ENCODE measurements at places on chromosomes 2 and 18.

DNA sequence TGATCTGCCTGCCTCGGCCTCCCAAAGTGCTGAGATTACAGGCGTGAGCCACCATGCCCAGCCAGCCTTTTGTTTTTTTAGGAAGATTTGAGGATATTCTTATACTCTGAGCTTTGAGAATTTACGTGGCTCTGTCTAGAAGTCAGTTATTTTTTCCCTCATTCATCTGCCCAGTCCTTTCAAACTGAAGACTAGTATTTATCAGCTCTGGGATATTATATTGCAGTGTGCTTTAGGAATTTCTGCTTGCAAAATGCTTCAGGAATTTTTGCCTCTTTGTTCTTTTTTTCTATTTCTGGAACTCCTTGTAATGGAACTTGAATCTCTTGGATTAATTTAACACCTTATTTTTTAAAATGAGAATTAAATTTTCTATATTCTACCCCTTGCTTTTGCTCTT is 22.6 kb downstream of the ACSL3 start:
- DNase-seq, result no peak

- DNase-seq, result no peak
These were observed 61.9 kb upstream of the HK2 start for GRCh38 chr2:74772046-74772445.

- no peak for DNase-seq
These were observed 60.6 kb downstream of the KIF1A start for GRCh38 chr2:240759459-240759858.

DNA sequence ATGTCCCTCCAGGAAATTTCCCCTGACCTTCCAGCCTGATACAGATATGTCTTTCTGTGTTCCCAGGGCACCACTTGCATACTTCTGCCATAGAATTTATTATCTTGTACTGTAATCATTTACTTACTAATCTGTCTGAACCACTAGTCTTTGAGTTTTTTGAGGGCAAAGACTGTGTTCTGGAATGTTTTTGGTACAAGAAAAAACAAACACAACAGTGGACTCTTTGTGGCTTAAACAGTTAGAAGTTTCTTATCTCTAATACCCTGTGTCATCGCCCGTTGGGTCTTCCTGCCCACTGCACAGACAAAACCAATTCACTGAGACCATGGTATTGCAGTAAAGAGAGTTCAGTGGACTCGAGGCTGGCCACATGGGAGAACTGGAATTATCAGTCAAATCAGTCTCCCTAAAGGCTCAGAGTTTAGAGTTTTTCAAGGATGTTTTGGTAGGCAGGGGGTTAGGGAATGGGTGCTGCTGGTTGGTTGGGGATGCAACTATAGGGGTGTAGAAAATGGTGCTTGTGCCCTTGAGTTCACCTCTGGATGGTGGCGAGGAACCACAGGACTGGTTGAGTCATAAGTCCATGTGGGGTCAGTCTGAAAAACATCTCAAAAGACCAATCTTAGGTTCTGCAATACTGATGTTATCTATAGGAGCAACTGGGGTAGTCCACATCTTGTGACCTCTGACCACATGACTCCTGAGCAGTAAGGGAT is 20.3 kb downstream of the RALB start:
- no peak for DNase-seq

DNA sequence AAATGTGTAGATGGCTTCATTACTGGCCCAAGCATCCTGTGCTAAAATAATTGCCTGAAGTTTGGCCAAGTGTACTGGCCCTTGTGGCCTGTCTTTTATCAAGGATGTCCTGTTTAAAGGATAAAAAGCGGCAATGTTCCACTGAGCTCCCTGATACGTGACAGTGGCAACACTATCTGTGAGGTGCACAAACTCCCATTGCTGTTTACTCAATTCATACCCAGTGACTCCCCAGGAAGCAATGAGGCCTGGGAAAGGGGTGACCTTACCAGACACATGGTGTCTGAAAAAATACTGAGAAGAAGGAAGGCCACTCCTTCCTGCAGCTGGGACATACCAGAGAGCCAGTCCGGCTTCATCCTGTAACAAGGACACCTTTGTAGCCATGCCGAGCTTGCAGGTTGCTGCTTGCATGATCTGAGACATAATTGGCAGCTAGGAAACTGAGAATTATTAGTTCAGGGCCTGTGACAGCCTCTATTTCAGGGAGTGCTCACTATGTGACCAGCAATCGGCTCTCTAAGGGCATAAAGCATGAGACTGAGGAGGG is 198.5 kb upstream of the LRATD1 start:
- DNase-seq, result no peak

DNA sequence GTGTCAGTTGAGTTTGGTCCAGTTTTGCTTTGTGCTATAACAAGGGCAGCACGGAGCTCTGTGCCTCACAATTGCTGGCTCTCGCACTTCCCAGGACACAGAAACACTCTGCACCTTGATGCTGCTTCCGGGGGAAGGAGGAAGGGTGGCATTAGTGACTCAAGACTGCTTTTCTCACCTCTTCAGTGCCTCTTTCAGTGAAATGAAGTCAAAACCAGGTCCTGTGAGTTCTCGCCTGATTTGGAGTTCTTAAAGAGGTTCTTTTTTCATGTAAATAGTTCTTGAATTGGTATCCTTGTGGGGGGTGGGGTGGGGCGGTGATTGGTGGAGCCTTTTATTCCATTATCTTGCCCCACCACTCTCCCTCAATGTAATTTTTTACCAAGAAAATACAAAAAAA is 91.5 kb upstream of the MYT1L start:
- DNase-seq, result no peak

DNA sequence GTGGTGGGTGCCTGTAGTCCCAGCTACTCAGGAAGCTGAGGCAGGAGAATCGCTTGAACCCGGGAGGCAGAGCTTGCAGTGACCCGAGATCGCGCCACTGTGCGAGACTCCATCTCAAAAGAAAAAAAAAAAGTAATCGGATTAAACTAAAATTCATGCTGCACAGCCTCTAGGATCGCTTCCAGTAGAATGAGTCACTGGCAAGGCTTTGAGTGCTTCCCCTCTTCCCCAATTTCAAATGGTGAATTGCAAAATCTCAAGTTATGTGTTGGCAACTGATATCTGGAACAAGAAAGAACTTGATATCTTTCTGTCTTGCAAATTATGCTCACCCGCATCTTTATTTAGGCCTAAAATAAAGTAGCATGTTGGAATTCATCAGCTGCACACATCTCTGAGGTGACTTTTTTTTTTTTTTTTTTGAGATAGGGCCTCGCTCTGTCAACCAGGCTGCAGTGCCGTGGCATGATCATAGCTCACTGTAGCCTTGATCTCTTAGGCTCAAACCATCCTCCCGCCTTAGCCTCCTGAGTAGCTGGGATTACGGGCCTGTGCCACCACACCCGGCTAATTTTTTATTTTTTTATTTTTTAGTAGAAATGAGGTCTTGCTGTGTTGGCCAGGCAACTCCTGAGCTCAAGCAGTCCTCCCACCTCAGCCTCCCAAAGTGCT is 12.7 kb downstream of the TTC39C start:
- peak; percentile 53 for DNase-seq

GRCh38 chr2:32360416-32360815 is 3.6 kb downstream of the BIRC6 start:
- DNase-seq, result no peak

DNA sequence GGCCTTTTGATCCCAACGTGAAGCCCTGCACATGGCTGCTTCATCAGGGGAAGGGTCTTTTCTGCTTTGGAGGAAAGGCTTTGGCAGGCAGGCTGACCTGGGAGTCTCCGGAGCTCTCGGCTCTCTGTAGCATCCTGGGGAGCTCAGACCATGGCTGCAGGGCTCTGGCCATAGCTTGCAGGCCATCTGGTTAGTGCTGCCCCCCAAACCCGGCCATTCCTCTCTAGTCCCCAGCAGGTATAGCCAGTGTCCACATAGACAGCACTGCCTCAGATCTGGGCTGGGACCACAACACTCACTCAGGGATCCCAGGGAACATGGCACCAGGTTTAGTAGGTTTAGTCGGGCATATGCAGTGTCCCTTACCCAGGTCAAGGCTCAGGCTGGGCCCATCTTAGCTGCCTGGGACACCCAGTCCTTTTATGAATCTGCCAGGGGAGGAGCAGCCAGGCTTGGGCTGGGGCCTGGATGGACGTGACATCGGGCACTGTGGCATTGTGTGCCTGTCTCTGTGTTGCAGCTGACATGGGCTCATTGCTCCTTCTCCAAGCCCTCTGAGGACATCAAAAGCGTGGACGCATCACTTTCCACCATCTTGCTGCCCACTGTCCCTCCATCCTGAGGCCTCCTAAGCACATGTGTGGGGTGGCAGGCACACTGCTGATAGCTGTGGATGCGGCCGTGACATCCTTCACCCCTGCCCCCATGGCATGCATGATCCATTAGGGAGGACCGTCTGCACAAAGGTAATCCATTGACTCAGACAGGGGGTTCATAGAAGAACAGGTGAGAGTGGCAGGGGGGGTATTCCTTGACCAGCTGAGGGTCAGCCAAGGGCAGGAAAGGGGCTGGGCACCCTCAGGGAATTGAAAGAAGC is 19.2 kb upstream of the GPR35 start:
- no peak for DNase-seq

DNA sequence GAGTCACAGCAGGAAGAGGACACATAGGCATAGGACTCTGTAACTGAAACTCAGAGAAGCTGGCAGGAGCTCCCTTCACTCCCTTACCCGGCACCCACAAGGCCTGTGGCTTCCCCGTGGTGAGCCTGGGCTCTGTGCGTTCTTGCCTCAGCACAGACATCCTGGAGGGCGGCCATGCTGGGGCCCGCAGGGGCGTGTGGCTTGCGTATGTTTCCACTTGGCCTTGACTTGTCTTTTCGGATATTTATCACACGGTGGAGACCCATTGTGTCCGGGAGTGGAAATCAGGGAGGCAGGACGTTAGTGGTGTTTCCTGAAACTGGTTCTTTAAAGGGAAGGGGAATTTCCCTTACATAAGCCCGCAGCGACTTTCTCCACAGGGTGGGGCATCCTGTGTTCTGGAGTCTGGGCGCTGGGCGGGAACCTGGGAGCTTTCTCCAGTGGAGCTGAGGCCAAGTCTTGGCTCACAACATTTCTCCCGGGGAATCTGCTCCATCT is 49.9 kb upstream of the EML6 start:
- no peak for DNase-seq

DNA sequence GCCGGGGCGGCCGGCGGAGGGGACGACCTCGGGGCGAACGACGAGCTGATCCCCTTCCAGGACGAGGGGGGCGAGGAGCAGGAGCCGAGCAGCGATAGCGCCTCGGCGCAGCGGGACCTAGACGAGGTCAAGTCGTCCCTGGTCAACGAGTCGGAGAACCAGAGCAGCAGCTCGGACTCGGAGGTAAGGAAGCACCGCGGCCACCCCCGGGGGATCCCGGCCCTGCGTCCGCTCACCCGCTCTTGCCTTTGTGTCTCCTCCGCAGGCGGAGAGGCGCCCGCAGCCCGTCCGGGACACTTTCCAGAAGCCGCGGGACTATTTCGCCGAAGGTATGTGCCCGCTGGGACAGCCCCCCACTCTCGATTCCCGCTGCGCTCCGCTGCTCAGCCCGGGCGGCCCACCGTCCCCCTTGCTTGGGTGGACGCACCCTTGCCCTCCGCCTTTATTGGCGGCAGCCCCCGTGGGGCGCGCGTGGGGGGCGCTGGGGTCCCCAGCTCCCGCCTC is 611 bp downstream of the TCF7L1 start:
- no peak for DNase-seq

DNA sequence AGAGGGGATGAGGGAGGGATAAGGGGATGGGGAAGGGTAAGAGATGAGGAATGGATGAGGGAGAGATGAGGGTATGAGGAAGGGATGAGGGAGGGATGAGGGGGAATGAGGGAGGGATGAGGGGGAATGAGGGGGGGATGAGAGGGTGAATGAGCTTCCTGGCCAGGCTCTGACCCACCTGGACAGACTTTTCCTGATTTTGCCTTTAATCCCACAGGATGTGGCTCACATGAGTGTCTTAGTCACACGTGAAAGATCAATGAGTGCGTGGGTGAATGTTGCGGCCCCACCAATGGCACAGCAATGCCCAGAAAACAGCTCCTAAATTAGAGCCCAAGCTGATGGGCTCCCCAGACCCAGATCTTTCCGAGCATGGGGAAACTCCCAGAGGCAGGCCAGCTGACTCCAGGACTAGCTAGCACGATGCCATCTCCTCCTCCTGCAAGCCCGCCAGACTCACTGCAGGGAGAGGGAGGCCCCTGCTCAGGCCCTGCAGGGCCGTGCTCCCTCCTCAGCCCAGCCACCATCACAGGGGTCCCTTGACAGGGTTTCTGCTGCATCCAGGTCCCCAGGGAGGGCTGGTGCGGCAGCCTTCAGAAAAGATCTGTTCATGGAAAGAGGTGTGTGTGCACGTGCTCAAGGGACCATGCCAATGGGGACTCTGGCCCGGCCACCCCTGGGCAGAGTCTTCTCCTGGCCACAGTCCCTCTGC is 41.4 kb downstream of the AQP12A start:
- DNase-seq, result no peak

- no peak for DNase-seq
These were observed 43.2 kb upstream of the NOSTRIN start for GRCh38 chr2:168758970-168759820.

DNA sequence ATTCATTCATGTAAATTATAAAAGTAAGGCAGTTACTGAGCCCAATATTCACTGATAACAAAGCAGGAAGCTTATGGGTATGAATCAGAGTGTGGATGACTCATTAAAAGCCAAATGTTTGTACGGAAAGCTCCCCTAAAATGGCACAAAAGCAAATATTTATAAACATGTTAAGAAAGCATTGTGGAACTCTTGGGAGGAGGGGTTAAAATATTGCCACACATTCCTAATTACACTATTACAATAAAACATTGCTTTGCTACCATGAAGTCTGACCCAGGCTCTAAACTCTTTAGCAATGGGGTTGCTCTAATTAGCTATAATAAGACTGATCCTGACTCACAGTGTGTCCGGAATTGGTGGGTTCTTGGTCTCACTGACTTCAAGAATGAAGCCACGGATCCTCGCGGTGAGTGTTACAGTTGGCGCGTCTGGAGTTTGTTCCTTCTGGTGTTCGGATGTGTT is 110.9 kb downstream of the NAB1 start:
- DNase-seq, result no peak

- no peak for DNase-seq
These were observed 124.3 kb downstream of the TMEM18 start for GRCh38 chr2:552906-553305.

- no peak for DNase-seq
These were observed 35.8 kb downstream of the FAM178B start for GRCh38 chr2:96950381-96951124.

DNA sequence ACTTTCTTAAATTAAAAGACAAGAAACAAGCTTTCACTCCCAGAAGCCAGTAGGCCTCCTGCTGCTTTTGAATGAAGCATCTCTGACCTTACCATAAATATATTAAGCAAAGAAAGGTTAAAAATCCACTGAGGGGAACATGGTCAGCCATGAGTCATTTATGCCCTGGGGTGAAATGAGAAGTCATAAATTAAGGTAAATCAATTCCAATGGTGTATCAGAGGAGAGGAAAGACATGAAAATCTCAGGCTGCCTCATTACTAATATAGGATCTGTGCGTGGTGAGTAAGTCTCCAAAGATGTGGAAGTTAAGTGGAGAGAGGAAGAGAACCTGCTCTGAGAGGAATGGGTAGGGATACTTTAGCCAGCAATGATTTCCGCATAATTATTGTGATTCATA is 292.3 kb upstream of the CHAC2 start:
- peak; percentile 50 for DNase-seq
